ENCODE measurements at places on chromosomes 1 and 21.
A peak's percentile ranks its signal among the peaks of the same experiment; 100 is the strongest.

GRCh38 chr1:94806441-94806871, 13.7 kb upstream of the SLC44A3 start:
- DNase-seq: no peak

- no peak for DNase-seq
Measured at GRCh38 chr1:115671176-115671934, 29.6 kb downstream of the VANGL1 start.

- DNase-seq: no peak
Measured at GRCh38 chr1:153711026-153711425, 16.8 kb upstream of the INTS3 start.

- DNase-seq: no peak
Measured at GRCh38 chr1:111538343-111539025, 35.1 kb upstream of the ADORA3 start.

DNA sequence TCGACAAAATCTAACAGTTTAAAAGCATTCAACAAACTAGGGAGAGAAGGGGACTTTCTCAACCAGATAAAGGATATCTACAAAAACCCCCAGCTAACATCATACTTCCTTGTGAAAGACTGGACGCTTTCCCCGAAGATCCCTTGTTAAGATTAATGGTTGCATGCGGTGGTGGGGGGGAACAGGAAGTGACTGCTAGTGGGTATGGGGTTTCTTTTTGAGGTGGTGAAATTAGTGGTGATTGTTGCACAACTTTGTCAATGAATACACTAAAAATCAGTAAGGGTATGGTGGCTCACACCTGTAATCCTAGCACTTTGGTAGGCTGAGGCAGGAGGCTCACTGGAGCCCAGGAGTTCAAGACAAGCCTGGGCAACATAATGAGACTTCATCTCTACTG, 26.9 kb upstream of the EYA3 start:
- DNase-seq: peak; percentile 64

DNA sequence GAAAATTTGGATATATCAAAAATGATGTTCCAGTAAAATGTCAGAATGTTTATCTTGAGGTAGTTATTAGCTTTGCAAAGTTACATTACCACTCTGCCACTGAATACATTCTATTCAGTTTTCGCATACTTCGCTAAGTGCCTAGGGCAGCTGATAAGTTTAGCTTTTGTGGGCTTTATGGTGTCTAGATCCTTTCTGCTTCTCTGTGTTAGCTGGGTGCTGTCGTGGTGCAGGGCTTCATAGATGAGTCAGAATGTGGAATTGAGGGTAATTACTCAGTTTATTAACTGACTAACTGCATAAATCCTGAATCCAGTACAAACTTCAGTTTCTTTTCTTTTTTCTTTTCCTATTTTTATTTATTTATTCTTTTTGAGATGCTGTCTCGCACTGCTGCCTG, 21.5 kb downstream of the NCAM2 start:
- no peak for DNase-seq
